ENCODE measurements at places on chromosomes 12 and 14.

GRCh38 chr12:114395233-114395632 is 10.7 kb downstream of the TBX5 start:
- no peak for DNase-seq

GRCh38 chr14:53226553-53226952 is 73.4 kb upstream of the DDHD1 start:
- DNase-seq = no peak

- no peak for DNase-seq
These were observed 308.2 kb downstream of the ATP23 start for GRCh38 chr12:58249610-58250009.

DNA sequence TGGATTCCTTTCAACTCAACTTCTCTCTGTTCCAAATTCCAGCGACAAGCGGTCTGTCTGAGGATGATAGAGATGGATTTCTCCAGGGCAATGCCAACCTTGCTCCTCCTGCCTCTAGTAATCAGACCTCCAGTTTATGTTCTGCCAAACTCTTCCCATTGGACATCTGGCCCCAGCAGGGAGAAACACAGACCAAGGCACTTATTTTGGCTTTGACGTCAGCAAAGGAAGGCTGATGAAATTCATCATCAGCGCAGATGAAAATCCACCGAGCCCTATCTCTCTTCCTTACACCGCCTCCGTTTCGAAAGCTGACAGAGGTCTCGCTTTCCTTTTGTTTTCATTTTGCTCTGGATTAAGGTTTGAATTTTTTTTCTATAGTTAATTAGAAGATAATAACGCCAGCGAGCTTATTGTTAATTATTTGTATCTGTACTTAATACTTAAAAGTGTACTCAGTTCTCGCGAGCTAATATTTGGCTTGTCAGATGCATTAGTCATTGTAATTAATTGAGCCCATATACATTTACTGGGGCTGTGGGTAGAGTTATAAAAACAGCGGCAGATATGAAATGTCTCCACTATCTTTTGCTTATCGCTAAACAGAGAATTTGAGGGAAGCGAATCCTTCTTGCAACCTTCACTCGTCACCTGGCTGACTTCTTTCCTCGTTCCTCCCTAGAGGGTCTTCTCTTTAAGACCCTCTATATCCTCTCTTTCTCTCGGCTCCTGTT is 35.9 kb upstream of the MED13L start:
- DNase-seq = no peak

DNA sequence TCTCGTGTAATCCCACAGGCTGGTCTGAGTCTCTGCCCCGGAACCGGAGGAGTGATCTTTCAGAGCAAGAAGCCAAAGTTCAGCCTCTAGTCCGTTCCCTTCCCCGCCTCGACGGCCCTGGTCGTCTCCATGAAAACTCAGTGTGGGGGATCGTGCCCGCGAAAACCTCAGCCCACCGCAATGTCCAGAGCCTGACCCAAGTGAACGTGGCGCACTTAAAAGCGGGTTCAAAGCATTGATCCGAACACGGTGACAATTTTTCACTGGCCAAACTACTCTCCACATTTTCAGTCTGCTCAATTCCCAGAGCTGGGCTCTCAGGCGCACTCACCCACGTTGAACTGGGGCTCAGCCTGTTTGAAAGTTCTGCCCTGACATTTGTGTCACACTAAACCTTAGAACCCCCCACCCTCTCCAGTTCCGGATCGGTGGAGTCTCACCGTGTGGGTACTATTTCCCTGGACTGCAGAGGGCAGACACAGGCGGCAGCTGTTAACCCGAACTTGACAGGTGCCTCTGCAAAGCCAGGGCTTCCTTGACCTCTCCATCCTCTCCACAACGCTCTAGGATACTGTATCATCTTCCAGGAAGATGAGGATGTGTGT is 886 bp upstream of the PRICKLE1 start:
- DNase-seq = peak; percentile 7

DNA sequence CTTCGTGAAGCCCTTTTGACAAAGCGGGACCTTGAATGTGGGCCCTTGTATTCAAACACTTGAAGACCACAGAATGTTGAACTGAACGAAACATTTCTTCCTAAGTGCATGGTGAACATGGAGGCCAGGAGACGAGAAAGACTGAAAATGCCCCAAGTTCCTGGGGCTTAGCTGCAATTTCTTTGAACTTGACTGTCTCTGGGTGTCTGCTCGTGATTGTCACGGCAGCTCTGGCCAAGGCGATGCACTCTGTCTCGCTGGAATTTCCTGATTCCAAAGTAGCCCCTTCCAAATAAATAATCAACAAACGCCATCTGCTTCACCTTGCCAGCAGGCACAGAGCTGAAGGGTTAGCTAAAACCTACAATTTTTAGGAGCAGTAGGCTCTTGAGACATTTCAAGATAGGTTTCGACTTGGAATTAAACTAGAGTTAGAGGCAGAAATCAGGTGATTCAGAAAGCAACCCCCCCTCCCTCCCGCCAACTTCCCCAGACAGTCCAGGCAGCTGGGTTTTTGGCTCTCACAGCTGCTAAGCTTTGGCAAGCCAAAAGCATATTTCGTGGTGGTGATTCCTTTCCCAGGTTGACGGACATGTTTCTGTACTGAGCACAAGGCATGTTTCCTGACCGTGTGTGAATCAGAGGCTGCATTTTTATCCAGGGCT is 13.5 kb upstream of the IRF2BPL start:
- no peak for DNase-seq

DNA sequence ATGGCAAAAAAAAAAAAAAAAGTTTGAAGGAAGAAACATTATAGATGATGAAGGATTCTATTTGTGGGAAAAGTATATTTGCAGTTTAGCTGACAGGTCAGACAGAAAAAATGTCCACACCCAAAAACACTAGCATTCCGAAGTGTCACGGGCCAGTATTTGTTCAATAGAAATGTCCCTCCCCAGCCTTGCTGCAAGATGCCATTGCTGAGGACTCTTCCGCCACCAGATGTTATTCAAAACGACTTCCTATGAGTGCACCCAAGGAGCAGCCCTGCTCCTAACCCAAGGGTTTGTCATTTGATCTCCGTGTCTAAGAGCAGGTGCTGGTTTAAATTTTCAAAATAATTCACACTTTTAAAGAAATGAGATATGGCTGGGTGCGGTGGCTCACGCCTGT is 163.1 kb downstream of the GCH1 start:
- DNase-seq = no peak

DNA sequence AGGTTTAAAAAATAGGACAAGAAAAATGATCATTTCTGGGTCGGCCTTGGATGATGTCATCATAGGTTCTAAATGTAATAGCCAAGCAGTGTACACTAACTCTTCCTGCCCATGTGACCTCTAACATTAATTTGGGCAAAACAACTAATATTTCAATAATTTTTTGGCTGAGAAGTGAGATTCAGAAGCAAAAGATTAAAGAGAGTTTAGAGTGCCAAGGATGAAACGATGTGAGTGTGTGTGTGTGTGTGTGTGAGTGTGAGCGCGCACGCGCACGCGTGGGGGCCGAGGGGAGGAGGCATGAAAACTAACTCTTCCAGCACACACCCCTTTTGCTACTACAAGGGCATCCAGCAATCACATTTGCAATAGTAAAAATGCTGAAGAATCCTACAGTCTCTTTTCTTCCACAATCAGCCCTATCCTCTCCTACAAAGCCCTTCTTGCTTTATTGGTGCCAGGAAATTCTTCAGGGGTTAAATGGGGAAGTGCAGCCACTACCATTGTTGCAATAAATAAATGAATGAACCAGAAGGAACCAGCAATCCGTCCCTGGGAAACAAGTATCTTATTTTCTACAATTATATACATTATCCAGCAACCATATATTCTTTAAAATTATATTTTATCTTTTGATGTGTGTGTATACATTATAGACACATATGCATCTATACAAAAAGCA is 52.9 kb downstream of the PEBP1 start:
- peak; percentile 72 for DNase-seq

DNA sequence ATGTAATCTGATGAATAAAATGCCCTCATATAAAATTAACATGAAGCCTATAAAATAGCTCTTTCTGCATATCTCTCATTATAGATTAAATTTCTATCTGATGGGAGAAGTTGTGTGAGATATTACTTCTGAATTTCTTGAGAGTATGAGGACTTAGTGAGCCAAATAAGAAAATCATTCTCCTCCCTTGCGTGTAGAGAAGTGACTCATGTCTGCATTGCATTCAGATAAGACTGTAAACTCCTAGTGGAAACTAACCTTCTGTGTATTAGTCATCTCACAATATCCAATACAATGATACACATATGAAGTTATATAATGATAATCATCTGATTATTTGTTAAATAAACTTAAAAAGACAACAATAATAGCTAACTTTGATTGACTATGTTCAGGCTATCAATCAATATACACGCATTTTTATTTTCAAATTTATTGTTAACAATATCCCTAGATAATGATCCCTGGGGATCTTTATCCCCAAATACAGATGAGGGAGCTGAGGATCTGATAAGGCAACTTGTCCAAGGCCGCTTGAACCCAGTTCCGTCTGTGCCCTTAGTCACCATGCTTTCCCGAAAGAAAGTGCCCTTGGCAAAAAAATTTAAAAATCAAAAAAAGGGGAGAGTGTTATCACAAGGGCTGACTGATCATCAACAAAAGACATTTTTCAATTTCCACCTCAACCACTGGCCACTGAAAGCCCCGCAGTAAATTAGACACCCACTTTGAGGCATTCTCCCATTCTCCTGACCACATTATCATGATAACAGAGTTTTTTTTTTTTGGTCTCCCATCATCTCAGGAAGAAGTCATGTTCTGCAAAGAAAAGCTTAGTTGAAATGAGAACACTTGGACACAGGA is 189.2 kb upstream of the RASSF8 start:
- DNase-seq = no peak

DNA sequence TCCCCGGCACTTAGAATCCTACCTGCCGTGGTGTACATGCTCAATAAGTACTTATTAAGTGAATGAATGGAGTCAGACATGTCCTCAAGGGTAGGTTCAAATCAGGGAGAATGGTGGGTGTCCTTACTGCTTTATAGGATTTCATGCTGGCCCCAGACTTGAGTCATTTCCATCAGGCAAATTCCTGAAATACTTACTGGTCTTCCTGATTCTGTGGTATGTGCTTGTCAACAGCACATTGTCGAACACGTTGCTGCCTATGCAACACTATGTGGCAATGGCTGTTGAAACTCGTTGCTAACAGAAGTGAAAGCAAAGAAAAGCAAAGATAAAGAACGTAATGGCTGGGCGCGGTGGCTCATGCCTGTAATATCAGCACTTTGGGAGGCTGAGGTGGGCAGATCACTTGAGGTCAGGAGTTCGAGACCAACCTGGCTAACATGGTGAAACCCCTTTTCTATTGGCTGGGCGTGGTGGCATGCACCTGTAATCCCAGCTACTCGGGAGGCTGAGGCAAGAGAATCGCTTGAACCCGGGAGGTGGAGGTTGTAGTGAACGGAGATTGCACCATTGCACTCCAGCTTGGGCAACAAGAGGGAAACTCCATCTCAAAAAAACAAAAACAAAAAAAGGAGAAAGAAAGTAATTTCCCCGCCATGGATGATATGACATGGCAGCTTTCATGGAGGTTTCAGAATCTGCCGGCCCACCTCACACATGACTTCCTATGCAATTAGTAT is 214.9 kb downstream of the ZFP36L1 start:
- peak; percentile 45 for DNase-seq

DNA sequence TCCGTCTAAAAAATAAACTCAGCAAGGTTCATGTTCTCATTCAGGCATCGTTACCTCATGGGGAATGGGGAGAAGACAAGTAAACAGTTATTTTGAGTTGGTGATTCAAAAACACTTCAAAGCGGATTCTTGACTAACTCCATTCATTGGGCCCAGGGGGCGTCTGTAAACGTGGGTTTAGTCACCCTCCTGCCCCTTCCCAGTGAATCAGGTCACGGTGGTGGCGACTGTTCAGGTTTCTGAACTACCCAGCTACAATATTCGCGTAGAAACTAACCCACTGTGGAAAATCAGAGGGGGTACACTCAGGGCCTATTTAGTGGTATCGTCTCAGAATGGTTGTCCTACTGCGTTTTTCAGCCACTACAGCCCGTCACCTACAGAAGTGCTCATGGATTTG is 15.2 kb downstream of the OR6S1 start:
- DNase-seq = no peak

GRCh38 chr12:49334226-49334625 is 2.8 kb downstream of the C1QL4 start:
- no peak for DNase-seq

DNA sequence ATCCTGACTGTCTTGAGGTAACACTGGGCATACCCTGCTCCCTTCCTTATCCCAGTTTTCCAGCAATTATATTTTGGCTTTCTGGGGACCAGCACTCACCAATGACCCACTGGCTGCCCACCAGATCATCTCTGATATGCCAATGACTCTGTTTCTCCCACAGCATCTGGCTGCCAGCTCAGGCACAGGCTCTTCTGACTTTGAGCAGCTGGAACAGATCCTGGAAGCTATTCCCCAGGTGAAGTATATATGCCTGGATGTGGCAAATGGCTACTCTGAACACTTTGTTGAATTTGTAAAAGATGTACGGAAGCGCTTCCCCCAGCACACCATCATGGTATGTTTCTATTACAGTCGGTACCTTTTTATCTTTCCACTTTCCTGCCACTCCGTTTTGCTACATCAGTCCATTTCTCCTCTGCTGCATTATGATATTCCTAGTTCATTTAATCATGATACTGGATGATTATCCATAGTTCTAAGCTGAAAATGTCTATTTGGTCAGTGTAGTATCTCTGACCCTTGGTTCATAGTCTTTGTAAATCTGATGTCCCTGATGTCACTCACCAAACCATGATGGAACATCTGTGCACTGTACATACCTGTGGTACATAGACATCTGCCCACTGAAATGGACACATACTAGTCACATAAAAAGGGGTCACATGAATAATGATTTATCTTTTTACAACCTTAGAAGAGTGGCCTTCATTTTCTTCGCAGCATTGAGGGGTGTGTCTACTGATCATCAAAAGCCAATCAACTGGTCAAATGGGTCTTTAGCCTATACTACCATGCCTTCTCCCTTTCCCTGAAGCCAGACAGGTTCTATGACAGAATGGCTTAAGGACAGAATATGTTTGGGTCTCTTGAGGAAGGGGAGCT is 3.3 kb downstream of the GMPR2 start:
- DNase-seq = no peak

- DNase-seq = no peak
These were observed 81.3 kb upstream of the DUSP6 start for GRCh38 chr12:89433634-89434033.

DNA sequence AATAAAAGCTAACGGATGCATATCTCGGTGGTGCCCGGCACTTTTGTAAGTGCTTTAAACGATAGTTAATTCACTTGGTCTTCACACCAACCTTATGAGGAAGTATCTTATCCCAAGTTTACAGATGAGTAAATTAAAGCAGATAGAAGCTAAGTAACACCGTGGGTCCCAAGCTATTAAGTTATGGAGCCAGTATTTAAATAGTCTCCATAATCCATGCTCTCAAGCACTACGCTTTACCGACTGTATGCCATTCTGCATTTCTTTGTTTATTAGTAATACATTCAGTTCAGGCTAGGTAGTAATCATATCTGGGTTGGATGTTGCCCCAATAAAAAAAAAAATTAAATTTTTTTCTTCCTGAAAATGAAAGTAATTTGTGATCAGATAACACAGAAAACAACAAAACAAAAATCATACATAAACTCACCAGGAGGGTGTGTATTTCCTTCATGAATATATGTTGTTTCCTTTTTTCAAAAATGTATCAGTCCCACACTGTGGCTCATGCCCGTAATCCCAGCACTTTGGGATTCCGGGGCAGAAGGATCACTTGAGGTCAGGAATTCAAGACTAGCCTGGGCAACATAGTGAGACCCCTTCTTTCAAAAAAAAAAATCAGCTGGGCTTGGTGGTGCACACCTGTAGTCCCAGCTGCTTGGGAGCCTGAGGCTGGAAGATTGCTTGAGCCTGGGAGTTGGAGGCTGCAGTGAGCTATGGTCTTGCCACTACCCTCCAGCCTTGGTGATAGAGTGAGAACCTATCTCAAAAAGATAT is 1.4 kb upstream of the M6PR start:
- peak; percentile 0 for DNase-seq
